ENCODE measurements at places on chromosomes 12 and 14. TPM values are rescaled to one million over a fixed set of nuclear protein-coding genes. Genes with fewer than 3 reads are reported as not detected.

Gene BICD1
- 49.5 TPM for total RNA-seq

- H3K27ac ChIP-seq: no peak overlapping the region
- no peak for DNase-seq
- H3K36me3 ChIP-seq: no peaks in the 10 kb centered on the region
- peaks cover 9% of the 10 kb centered on the region for H3K27me3 ChIP-seq
Observed at GRCh38 chr12:5166976-5167375, 123.3 kb downstream of the KCNA5 start.

GRCh38 chr14:58826845-58827686, 189.3 kb downstream of the DACT1 start:
- H3K27me3 ChIP-seq: no peaks in the 10 kb centered on the region
- H3K36me3 ChIP-seq: no peaks in the 10 kb centered on the region
- no peak for DNase-seq
- H3K27ac ChIP-seq: no peak overlapping the region
- no peaks in the 10 kb centered on the region for H3K4me1 ChIP-seq

Gene ERP27
- not detected for total RNA-seq

Gene KRT74
- not detected for total RNA-seq

Data from neural crest cell (in vitro differentiated cells).